ENCODE measurements at places on chromosomes 5 and 9.

GRCh38 chr5:168320805-168321204, 29.4 kb downstream of the WWC1 start:
- no peak for DNase-seq

GRCh38 chr9:89171231-89171630, 7.4 kb downstream of the SHC3 start:
- no peak for DNase-seq

DNA sequence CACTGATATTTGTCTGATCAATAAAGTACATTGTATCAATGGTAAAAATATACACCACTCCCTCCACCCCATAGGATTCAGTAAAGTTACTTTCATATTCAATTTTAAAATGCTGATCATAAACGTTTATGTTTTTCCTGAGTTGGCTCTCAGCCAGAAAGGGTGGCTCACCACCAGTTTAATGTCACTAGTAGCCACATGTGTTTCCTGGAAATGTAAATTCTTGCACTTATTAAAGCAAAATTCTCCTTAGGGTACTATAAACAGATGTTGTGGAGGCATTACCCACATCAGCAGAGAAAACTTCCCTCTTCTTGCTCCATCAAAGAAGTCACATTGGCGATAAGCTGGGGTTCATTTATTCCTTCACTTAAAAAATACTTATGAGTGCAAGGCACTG, 210.3 kb downstream of the SREK1 start:
- no peak for DNase-seq

GRCh38 chr5:122921826-122922225, 76.4 kb downstream of the SNX24 start:
- DNase-seq: no peak

DNA sequence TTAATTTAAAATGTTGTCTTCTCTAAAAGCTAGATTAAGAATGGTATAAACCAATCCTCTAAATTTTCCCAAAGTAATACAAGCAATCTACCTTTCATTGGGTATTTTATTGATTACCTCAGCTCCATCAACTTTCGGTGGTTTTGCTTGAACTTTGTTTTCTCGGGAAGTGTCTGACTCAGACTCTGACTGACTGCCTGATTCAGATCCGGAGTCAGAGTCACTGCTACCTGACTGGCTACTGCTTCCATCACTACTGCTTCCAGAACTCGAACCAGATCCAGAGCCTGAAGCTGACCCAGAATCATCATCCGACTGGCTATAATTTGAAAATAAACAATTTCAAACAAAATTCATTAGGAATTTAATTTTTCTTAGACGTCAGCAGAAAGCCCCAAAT, 24.0 kb downstream of the CHD1 start:
- peak; percentile 52 for DNase-seq

DNA sequence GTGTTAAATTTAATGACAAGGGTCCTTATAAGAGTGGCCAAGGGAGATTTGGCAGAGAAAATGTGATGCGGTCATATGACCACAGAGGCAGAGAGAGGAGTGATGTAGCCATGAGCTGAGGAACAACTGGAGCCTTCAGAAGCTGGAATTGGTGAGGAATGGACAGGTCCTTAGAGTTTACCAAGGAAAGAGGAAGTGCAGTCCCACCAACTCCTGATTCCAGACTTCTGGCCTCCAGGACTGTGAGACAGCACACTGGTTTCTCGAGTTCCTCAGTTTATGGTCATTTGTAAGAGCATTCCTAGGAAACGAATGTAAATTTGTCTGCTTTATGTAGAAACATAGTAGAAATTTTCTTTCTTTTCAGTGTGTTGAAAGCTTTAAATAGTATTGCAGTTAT, 410.1 kb downstream of the CDH18 start:
- no peak for DNase-seq

DNA sequence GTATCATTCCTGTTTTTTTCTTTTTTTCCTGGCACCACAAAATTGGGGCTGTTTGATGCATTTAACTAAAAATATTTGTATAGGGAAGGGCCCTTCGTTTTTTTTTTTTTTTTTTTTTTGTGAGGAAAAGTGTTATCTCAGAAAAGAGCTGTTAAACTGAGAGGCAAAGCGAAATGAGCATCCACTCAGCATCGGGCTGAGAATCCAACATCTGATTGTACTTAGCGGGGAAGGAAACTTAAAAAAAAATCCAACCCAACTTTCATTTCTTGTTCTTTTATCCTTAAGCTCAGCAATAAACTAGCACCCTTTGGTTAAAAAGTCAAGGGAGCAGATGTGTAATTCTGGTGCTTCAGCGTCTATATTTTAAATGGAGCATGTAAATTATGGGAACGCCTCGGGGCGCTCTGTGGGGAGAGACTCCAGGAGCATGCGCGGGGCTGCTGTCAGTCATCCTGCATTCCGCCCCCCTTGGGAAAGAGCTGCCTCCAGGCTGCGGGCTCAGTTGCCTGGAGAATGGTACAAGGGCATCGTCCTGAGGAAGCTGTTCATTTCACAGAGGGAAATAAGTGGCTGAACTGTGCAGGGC, 33.3 kb downstream of the DMRT2 start:
- no peak for DNase-seq

GRCh38 chr5:5017827-5018577, 122.1 kb upstream of the ADAMTS16 start:
- no peak for DNase-seq

- no peak for DNase-seq
Observed at GRCh38 chr5:132233081-132233480, 5.4 kb upstream of the P4HA2 start.

DNA sequence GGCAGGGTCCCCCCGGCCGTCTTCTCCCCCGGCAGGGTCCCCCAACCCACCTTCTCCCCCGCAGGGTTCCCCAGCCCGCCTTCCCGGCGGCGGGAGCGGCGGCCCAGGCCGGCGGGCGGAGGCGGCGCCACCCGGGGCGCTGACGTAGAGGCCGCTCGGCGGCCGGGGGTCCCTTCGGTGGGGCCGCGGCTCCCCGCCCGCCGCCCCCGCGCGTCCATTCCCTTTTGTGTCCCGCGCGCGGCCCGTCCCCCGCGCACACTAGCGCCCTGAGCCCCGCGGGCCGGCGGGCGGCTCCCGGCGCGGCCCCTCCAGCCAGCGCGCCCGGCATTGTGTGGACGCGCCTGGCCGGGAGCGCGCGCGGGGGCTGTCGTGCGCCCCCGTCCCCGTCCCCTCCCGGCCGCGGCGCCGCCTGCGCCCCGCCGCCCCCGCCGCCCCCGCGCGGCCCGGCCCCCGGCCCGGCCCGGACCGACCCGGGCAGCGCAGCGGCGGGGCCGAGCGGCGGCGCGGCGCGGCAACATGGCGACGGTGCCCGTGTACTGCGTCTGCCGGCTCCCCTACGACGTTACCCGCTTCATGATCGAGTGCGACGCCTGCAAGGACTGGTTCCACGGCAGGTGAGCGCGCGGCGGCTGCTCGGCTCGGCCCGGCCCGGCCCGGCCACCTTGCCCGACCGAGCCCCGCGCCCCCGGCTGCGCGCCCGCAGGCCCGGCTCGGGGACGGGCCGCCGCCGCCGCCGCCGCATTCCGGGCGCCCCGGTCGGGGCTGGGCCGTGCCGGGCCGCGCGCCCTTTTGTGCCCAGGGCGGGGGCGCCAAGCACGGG, at the start of gene PHF2:
PHF2 (plus strand) TSS at position 327 of the 820 bp plus-strand sequence; CDS start at position 517, 190 bp downstream.
- peak; percentile 28 for DNase-seq

DNA sequence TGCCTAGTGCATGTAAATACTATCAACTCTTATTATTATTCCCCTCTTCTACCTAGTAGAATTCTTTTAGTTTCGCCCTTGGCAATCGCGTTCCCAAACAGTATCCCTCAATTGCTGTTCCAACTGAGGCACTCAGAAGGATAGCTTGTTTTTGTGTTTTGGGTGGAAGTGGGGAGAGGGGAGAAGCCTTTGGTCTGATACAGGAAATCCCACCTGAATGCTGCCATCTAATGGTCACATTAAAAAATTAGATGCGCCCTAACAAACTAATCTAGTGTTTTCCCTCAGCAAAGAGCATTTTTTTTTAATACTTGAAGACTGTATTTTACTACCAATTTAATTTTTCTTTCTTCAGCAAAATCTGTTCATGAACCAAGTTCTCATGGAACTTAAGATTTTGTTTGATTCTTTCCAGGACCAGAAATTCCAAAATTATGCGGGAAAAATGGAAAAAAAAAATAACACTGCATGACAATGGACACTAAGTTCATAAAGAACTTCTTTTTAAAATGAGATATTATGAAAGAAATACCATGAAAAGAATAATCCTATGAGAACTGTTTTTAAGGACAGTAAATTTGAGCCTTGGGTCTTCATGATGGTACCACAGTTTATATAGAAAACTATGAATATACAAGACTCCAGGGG, 22.2 kb upstream of the GLDC start:
- DNase-seq: peak; percentile 29

GRCh38 chr9:112747094-112747493, 3.5 kb upstream of the SNX30 start:
- no peak for DNase-seq

GRCh38 chr9:14062586-14063221, 251.2 kb downstream of the NFIB start:
- DNase-seq: no peak

GRCh38 chr5:31850981-31851689, 212.2 kb downstream of the PDZD2 start:
- no peak for DNase-seq

- no peak for DNase-seq
Observed at GRCh38 chr9:101460965-101461364, 25.4 kb upstream of the ALDOB start.

DNA sequence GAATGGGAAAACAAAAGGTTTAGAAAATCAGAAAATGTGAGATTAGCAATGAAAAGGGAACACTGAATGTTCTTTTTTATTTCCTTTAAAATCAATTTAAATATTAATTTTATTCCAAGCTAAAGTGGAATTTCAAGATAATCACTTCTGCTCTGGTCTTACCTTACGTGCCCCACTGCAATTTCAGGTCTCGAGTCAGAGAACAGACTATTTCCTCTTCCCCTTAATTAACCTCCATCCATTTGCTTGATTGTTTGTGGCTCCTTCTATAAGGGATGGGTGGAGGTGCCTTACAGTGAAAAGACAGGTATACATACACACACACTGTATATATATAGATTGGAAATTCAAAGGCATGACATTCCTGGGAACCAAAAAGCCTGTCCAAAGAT, 137.1 kb downstream of the SUSD1 start:
- DNase-seq: no peak

DNA sequence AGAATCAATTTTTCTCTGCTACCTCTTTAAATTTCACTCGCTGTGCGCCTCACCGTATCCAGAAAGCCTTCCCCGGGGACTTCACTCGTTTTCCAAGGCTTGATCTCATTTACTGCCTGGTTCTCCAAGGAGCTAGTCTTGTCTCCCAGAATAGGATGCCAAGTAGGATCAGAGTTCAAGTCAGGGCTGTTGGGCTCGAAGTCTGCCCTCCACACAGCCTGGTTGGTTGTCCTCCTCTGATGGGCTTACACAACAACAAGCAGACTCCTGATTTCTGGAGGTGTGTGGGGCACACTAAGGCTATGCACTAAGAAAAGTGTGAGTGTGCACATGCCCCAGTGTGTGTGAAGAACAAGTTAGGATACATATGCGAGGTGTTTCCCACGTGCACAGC, 14.0 kb upstream of the TNIP1 start:
- no peak for DNase-seq

DNA sequence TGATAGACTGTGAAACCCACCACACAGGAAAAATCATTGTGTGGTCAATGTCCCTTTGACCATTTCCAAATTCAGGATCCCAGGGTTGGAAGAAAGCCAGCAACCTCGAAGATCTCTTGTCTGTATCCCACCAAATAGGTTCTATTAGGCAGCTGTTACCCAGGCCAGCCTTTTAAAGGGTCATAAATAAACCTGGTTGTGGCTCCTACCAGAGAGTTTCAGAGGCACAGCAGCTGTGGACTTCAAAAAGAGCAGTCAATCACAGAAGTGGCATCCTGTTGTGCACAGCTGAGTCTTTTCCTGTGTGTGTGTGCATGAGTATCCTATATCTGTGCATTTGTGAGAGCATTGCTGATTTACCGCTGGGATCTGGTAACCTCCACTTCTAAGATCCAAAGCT, 23.7 kb upstream of the OR2S2 start:
- DNase-seq: no peak

DNA sequence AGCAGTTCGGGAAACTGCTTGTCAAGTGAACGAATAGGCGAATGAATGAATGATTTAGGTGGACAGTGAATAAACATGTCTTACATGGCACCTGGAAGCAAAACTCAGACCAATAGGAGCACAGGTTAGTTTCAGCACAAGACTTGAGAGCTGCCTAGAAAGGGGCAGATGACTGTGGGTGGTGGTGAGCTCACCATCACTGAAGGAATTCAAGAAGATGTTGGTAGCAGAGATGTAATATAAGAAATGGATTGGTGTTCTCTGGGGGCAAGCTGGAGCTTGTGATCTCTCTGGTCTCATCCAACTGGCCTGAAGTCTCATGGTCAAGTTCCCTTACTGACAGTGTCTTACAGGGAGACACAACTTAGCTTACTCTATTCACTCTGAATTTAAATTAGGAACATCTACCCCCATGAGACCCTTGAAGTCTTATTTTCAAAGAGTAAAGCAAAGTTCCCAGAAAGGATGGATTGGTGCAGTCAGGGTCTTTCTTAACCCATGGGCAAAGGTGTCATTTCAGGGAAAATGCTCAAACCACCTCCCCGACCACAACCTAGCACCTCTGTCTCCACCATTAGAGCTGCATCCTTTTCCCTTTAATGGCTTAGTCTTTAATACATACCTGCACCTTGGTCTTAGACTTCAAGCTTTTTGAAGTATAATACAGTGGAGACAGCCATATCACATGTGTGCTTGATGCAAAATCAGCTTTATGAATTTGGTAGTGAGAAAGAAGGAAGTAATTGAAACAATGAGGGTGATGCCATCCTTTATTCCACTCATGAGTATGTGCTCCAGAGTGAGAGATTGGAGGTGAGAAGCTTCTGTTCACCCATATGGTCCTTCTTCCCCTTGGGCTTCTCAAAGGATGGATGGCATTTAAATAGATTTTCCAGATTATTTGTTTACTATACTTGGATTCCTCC, 5.1 kb downstream of the LCP2 start:
- peak; percentile 33 for DNase-seq

DNA sequence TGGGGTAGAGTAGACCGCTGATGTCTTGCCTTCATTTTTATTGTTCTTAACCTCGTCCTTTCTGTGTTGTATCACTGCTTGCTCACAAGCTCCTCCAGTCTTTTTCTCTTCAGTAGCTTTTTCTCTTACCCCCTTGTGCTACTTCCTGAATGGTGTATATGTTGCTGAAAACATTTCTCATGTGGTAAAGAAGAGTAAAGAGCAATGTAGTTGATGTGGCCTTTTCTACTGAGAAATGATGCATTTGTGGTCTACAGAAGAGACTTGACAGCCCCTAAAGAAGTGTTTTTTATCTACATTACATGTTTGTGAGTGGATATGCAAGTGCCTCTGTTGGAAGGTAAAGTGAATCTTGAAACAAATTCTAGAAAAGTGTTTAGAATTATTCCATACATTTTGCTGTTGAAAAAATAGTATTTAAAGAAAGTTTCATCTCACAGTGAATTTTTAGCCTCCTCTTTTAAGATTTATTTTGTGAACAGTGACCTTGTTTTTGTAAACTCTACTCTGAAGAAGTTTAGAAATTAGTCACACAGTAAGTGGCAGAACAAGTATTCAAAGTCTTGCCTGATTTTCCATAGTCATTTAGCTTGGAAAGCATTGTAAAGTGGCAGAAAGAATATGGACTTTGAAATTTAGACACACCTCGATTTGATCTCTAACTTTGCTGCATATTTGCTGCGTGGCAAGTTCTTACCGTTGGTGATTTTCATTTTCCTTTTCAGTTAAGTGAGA, 17.4 kb downstream of the CDC42SE2 start:
- DNase-seq: peak; percentile 90

- no peak for DNase-seq
Observed at GRCh38 chr9:104256696-104257062, 162.6 kb downstream of the SMC2 start.

GRCh38 chr5:11903614-11904264, 507 bp downstream of the CTNND2 start:
- DNase-seq: no peak
